ENCODE measurements at places on chromosomes 3 and 15.

- no peak for DNase-seq
Measured at GRCh38 chr15:22810033-22810852, 23.8 kb downstream of the NIPA1 start.

GRCh38 chr3:61569856-61570580, 8.6 kb downstream of the PTPRG start:
- no peak for DNase-seq

DNA sequence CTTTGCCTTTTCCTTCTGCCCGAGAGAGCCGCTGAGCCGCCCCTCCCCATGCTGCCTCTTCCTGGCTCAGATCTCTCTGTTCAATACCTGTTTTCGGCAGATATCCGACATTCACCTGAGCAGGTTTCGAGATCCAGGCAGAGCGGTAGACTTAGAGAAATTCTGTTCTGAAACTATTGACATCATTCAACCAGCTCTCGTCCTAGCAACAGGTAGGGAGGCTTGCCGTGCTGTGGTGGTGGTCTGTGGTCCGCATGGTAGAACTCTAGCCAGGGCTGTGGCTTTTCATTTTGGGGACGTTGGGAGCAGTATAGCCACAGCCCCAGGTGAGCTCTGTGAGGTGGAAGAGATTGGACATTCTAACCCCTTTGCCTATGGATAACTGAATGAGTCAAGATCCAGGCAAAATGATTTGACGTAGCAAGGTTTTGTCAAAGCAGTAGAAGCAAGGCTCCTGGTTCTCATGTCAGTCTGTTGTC, 810 bp downstream of the TMEM62 start:
- no peak for DNase-seq

- DNase-seq, result no peak
Measured at GRCh38 chr3:100891827-100892226, 101.4 kb downstream of the ABI3BP start.

DNA sequence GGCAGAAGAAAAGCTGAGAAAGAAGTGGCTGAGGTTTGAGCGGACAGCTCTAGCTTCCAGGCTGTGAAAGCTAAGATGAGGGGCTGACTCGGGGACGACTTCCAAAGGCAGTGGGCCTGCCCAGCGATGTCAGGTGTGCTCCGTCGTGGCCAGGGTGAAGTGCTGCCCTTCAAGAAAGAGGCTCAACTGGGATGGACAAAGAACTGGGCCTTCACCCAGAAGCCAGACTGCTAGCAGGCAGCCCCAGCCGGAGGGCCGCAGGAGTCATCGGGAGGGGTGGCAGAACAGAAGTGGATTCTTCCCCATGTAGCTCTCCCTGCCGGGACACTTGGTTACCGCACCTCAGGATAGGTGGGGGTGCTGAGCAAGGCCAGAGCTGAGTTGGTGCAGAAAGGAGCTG, 13.1 kb upstream of the SEC13 start:
- DNase-seq, result no peak

GRCh38 chr3:148084931-148085330, 612.8 kb upstream of the AGTR1 start:
- no peak for DNase-seq

DNA sequence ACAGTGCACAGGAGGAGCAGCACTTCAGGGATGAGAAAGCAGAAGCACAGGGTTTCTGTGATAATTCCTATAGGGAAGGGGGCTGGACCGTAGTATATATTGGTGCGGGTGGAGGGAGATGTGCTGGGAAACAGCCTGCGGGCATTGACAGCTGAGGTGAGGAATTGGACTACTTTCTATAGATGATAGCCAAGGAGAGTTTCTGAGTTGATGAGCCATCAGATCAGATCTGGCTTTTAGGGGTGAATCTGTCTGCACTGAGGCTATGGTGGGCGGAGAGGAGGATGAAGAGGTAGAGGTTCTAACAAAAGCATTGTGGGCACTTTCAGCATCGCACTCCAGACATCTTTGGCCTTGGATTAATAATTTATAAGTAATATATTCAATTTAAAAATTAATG, 33.1 kb downstream of the SELENOT start:
- DNase-seq, result no peak

GRCh38 chr3:39419742-39420315, 13.3 kb downstream of the RPSA start:
- no peak for DNase-seq

DNA sequence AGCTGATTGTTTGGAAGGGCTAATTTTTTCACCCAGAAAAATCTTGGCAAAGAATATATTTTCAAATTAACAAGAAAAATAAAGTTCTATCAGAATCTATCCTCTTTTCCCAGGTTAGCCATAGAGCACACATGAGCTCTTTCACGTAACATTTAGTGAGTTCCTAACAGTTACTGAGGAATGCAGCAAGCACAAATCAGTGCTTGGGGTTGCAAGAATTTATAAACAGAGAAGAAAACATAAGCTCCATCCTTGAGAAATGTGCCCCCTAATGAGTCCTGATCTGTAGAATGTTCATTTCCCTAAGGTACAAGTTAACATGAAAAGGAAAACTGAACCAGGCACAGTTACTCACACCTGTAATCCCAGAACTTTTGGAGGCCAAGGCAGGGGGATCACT, 13.9 kb downstream of the EOGT start:
- no peak for DNase-seq

- DNase-seq, result no peak
Measured at GRCh38 chr15:93028632-93029213, 60.3 kb downstream of the RGMA start.

- no peak for DNase-seq
Measured at GRCh38 chr3:145798696-145799537, 362.1 kb downstream of the PLOD2 start.

Data from stimulated activated CD4-positive, alpha-beta T cell treated with anti-CD3 and anti-CD28 coated beads, Interleukin-2, amount 100 ng/mL, for 4 hours (primary cell).